EH (cell line): ENCODE measurements at places on chromosomes 4 and X.
A peak's percentile ranks its signal among the peaks of the same experiment; 100 is the strongest.

DNA sequence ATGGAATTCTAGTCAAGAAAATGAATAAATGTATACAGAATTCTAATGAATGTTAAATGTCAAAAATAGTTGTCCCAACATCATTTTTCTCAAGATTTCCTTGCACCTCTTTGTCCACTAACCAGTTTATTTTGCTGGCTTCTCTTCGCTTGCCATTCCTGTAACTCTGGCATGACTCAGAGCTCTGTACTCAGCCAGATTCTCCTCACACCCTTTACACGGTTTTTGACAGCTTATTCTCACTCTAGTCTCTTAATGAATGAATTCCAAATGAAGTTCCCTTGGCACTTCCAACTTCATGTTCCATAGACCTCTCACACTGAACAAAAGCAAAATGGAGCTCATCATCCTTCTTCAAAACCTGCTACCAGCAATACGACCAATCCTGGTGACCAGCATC, 419.3 kb upstream of the SLIT2 start:
- DNase-seq, result peak; percentile 38

DNA sequence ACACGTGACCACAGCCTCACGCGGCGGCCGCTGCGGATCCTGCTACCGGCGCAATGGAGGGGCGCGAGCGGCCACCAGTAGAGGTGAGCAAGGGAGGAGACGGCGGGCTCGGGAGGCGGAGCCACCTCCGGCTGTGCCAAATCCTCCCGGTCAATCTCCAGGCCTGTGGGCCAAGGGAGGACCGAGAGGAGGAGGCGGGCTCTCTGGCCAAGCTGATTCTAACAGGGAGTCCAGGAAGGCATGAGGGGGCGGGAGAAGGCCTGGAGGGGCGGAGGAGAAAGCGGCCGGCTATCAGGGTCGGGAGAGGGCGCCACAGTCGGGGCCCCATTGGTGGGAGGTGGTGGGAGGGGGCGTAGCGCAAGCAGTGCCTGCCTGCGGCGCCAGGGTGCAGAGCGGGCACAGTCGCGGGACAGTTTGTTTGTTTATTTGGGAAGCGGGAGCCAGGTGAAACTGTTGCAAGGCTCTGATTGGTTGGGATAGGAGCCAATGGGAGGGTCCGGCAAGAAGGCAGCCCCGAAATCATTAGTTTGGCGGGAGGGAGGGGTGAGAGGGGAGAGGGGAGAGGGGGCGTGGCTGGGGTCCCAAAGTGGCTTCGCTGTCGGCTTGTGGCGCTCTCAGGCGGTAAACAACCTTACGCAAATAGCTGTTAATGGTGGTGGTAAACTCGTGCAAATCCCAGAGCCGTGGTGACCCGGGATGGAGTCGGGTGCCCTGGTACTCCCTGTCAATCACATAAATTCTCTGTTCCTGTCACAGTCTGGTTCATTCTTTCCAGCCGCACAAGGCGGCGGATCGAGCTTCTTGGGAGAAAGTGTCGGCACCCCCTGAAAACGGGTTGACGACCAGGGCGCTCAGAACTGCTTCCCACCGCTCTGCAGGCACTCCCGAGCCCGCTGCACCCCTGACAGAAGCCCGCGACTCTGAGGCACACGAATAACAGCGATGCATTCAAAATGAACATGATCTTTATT, at the start of gene IRS4:
TSS of gene IRS4 (minus strand) at position 55 of the 971 bp plus-strand sequence.
- peak; percentile 22 for DNase-seq

- DNase-seq, result peak; percentile 53
Measured at GRCh38 chr4:126071346-126072333, 756.9 kb downstream of the FAT4 start.

GRCh38 chr4:137610960-137611359, 78.7 kb upstream of the PCDH18 start:
- peak; percentile 34 for DNase-seq

GRCh38 chr4:67550451-67550850, 5.1 kb upstream of the CENPC start:
- DNase-seq, result no peak

DNA sequence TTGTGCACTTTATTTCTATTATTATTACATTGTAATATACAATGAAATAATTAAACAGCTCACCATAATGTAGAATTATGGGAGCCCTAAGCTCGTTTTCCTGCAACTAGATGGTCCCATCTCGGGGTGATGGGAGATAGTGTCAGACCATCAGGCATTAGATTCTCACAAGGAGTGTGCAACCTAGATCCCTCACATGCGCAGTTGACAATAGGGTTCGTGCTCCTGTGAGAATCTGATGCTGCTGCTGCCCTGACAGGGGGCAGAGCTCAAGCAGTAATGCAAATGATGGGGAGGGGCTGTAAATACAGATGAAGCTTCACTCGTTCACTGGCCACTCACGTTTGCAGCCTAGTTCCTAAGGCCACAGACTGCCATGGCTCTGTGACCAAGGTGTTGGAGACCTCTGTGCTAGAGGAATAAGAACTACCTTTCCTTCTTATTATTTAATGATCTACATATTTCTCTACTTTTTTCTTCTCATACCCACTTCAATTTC, 492.9 kb upstream of the INTU start:
- DNase-seq, result no peak

GRCh38 chr4:149120331-149121022, 678.3 kb upstream of the NR3C2 start:
- DNase-seq, result peak; percentile 65

DNA sequence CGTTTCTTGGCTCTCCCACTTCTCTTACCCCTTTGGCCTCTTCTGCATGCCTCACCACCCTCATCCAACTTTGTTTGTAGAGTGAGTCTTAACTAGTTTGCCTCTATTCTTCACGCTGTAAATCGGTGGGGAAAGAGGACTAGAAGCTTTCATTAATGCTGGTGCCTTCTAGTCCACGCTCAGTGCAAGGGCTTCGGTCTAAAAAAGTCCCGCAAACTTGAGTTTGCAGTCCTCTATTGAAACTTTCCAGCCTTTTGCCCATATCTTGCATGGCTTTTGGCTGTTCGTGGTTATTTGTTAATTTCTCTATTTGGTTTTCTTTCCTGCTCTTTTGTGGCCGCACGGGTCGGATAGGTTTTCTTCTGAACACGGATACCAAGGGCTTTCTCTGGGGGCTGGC, 868 bp downstream of the DACH2 start:
- no peak for DNase-seq

GRCh38 chrX:18883961-18884765, 99.8 kb downstream of the PHKA2 start:
- no peak for DNase-seq

GRCh38 chr4:25914670-25915352, 791 bp downstream of the SMIM20 start:
- DNase-seq, result no peak

DNA sequence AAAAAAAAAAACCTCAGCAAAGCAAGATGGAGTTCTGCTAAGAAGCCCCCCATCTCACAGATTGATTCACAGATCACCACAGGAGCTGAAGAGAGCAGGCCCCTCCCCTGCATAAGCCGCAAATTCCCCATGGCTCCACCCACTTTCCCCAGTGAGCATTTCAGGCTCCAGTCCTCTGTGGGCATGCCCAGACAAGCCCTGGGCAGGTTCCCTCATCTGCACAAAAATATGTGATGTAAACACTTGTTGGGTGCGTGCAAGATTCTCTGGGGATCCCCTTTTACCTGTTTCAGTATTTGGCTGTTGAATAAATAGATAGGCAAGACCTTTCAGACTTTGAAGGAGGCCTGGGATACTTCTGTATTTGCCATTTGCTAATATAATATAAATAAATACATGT, 514.3 kb downstream of the PCDH7 start:
- no peak for DNase-seq

DNA sequence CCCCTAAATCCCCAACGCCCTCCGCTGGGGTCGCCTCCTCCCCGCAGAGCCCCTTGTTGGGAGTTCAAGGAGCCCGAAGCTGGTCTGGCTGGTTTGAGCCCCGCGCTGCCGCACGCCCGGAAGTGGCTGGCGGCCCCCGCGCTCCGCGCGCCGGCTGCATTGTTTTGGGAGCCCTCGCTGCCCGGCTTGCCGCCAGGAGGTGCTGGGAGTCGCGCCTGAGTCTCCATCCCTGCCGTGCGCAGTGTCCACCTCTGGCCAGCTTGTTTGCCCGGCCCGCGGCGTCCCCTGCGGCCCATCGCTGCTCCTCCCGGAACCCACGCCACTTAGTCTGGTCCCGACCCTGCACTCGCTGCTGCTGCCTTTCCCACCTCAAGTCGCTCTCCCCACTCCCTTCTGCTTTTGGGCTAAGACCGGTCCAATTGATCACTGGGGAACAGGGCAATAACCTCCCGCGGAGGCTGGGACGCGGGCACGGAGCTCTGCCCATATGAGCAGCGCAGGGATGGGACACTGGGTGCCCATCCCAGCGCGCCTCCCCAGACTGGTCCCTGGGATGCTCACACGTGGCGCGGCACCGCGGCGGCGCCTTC, 2.2 kb upstream of the SFRP2 start:
- no peak for DNase-seq

- no peak for DNase-seq
Measured at GRCh38 chr4:46444318-46445000, 54.5 kb upstream of the GABRA2 start.

GRCh38 chrX:31962256-31962655, 890.4 kb upstream of the FTHL17 start:
- DNase-seq, result no peak

DNA sequence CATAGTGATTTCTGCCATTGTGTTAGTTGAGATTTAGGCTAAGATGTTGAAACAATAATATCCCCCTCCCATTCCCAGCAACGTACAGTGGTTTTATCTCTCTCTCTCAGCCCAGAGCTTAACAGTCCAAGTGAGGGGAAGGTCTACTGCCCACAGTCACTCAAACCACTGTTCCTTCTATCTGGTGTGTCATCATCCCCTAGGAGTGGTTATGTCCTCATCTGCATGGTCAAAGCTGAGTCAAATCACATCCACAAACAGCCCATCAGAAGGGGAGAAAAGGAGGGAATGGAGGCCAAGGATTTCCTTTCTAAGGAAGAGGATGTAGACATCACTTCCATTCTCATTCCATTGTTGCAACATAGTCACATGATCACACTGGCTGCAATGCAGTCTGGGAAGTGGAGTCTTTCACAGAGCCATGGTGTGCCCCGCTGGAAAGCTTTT, 42.8 kb upstream of the CHRNA9 start:
- DNase-seq, result peak; percentile 24

DNA sequence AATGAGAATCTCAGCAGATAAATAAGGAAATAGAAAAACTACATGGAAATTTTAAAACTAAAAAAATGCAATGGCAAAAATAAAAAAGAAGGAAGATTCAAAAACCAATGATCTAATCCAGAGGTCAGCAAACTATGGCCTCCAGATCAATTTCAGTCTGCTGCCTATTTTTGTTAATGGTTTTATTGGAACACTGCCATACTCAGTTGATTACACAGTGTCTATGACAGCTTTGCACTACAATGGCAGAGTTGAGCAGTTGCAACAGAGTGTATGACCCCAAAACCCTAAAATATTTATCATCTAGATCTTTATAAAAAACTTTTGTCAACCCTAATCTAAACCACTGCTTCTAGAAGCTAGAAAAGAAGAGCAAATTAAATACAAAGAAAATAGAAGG, 170.3 kb downstream of the RAB28 start:
- DNase-seq, result no peak

DNA sequence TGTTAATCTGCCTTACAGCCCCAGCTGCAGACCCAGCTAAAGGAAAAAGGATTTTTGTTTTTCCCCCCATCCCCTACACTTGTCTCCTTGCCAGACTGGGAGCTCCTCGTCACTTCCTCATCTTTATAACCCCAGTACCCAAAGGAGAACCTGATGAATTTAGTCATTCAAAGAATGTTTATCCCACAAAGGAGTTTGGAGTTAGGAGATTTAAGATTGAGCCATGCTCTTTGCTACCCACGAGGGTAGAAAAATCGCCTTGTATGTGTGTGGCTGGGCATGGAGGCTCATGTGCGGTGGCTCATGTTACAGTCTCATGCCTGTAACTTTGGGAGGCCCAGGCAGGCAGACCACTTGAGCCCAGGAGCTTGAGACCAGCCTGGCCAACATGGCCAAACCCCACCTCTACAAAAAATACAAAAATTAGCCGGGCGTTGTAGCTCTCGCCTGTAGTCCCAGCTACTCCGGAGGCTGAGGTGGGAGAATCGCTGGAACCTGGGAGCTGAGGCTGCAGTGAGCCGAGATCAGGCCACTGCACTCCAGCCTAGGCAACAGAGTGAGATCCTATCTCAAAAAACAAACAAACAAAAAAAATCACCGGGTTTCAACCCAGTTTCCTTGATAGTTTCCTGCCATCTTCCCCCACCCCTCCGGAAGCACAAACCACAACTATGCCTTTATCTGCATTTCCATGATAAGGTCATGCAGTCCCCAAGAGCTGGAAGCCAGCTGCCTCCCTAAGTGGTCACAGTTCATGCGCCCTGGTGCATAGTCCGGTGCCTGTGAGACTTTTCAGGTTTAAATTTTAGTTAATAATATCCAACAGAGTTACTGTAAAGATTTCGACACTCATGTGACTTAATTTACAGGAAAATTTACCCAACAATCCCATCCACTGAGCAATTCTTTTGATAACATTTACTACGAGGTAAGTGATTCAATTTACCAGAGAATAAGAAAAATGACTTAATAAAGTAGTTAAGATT, 1.5 kb downstream of the CFAP97 start:
- DNase-seq, result peak; percentile 60

GRCh38 chr4:160562661-160563060, 1459.8 kb downstream of the RAPGEF2 start:
- no peak for DNase-seq

DNA sequence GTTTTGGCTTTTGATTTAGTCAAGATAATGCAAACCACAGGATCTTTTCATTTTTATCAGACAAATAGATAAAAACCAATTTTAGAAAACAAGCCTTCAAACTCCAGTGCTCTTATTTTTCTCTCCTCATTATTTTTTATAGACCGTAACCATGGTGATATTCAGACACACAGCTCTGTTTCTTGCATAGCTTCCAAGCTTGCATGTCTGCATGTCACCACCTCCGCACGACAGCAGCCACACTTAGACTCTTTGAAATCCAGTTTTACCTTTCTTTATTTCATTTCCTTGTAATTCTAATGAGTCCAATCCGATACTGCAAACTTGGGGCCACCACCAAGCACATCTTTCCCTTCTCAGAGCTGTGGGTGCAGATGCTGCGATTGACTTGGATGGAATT, 94.3 kb upstream of the GPM6A start:
- DNase-seq, result no peak

GRCh38 chr4:143036443-143036842, 148.3 kb upstream of the USP38 start:
- DNase-seq, result no peak

DNA sequence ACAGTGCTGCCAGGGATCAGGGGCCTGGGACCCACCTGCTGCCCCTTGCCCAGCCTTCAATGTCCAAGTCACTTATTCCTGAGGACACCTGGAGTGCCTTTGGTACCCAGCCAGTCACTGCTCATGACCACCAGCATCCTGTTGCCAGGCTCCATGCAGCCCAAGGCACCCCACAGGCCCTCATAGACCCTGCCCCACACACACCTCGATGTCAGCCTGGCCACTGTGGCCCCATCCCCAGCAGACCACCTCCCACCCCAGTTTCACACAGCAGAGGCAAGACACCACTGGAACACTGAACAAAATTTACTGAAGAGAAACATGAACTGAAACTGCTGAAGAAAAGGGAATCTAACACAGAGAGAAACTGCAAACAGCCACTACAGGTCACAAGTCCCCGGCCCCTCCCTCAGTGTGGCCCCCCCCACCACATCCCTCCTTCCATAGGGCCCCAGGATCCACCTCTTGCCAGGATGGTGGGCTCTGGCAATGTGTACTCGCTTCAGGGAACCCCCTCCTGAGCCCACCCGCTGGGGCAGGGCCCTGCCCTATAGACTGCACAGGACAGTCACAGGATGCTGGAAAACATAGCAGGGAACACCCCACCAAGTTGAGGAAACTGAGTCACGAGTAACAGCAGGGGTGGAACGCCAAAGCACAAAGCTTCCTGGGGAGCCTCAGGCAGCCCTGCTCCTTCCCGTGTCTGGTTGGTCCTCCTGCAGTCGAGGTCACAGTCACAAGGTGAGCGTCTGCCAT, 5.2 kb downstream of the PNMA5 start:
- DNase-seq, result no peak
